CD8-positive, alpha-beta memory T cell (primary cell): ENCODE measurements at places on chromosomes 5 and 9.

GRCh38 chr9:106032978-106033377 lies 338.6 kb downstream of the TMEM38B start:
- DNase-seq = no peak

DNA sequence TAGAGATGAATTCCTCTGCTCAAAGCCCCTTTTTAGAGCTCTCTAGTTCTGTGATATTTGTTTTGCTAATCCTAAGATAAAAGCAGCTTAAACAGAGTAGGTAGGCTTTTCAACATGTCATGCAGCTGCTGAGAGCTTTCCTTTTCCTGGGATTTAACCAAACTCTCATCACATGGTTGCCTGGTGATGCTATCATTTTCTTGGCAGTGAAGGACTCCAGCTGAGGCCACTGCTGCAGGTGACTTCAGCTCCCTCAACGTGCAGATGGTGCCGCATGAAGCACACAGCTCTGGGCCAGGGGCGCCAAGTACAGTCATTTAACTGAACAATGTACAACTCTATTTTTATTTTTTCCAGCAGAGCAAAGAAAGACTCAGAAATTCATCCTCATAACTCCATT lies 42.2 kb downstream of the SECISBP2 start:
- DNase-seq = no peak

GRCh38 chr5:125032286-125032685 lies 285.8 kb upstream of the ZNF608 start:
- DNase-seq = no peak

DNA sequence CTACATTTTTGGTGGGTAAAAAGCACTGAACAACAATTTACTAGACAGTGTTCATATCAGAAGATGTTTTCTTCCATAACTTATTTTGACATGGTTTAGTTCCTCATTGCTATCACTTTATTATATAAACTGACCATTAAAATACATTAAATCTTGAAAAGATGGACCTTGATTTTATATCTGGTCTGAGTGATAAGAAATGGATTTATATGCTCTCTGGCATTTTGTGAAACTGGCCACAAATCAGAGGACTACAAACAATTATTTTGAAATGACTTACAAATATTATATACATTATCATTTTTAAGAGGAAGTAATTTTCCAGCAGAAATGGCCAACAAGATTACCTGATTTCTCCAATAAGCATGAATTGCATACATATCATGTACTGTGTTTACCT lies 23.6 kb upstream of the TRIM36 start:
- DNase-seq = no peak

- no peak for DNase-seq
Measured at GRCh38 chr9:4146293-4146692, 153.6 kb downstream of the GLIS3 start.
